Caki2 (cell line): ENCODE measurements at places on chromosomes 2 and 18. TPM values are rescaled to one million over a fixed set of nuclear protein-coding genes. Genes with fewer than 3 reads are reported as not detected.

GRCh38 chr2:194486326-194486725 lies 1170.7 kb upstream of the SLC39A10 start:
- DNase-seq, result no peak

Gene HAAO
- not detected in 2 replicates for total RNA-seq

GRCh38 chr2:238461051-238461450 lies 34.3 kb downstream of the ASB1 start:
- no peak for DNase-seq

GRCh38 chr2:63786471-63786870 lies 55.2 kb upstream of the UGP2 start:
- DNase-seq, result no peak

Gene FEV
- not detected in 2 replicates for total RNA-seq

Gene KHK
- total RNA-seq, result 3.2 and 4.8 TPM in 2 replicates

GRCh38 chr18:68797871-68798270 lies at the start of gene CCDC102B:
Gene CCDC102B, plus strand, starts transcription at chr18:68798080. Its CDS starts 38,684 bp downstream, at chr18:68836764.
- DNase-seq, result no peak

DNA sequence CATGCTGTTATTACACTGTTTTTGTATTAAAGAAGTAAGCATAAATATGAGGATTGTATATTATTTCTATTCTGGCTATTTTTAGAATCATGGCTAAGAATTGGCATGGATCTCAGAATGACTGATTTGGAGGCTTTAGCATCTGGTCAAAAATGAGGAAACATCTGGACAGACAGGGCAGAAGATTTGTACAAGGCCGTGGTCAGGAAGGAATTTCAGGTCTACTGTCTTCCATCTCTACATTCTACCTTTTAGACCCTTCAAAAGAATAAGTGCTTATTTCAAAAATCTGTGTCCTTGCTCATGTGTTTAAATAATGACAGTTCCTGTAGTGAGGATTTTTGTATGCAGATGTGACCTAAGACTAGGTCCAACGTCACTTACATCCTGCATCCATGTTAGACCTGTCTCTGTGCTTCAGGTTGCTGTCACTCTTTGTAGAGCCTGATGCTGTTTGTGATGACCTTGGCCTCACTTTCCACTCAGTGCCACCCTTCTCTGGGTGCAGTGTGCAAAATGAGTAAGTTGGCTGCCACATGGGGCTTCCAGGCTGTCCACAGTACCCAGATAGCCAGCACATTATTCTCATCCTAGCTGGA lies 54.7 kb upstream of the B3GNT2 start:
- no peak for DNase-seq

DNA sequence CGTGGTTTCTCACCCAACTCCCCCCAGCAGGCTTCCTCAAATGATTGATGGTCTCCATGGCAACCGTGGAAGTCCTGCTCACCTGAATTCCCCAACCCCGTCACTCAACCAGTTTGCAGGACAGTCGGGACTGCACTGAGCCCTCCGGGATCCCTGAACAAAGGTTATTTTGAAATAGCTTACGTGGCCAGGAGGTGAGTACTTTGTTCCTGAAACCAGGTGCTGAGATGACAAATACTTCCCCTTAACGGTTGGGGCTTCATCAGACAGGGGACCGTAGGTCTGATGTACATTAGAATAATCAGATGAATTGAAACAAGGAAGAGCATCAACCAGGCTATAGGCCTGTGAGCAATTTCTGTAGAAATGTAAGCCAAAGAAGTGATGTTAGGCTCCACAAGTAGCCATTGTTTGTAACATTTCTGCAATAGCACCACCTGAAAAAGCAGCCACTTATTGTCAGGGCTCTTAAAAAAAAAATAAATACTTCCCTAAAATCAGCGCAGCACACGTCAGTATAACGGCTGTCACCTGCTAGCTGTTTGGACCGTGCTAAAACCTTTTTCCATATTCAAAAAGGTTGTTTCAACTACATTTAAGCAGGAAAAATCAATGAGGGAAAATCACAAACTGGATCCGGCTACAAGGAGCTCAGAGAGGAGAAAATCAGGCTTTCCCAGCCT lies 206.4 kb upstream of the ID2 start:
- DNase-seq, result no peak

DNA sequence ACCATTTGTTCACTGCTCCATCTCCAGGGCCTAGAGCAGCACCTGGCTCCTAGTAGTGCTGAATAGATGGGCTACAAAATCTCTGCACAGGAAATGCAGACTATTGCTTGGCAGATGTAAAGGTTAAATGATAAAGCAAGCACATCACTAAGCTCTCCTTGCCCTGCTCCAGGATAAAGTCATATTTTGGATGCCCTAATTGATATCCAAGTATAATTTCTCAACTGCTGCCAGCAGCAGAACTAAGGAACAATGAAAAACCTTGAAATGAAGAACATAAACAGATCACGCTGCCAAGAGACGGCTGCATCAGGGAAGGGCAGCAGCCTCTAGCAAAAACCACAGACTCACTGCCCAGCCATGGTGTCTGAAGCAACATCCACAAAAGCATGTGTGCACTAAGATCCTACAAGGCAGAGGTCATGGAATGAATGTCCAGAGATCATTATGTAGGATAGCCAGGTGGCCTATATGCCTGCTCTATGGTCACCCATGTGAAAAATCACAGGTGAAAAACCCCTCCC lies 134.7 kb downstream of the TMEM163 start:
- no peak for DNase-seq

DNA sequence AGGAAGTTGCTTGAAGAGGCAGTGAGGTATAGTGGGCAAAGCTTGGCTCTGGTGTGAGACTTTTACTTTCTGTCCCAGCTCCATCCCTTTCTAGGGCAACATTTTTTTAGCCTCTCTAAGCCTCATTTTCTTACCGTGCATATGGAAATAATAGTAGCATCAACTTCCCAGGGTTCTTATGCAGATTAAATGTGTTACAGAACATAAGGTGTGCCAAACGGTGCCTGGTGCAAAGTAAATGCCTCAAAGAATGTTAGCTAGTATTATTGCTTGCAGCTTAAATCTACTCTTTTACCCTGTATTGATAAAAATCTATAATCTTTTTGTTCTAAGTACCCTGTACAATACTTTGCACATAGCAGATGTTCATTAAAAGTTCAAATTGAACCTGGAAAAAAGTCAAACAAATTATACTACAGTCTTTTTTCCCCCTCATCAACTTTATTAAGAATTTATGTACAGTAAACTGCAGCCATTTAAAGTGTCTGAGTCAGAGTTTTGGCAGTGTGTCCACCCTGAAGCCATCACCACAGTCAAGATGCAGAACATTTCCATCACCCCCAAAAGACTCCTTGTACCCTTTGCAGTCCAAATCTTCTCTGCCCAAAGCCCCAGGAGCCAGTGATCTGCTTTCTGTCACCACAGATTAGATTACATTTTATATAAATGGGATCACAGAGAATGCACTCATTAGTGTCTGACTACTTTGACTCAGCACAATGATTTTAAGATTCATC lies 10.6 kb downstream of the MAPRE2 start:
- DNase-seq, result no peak

GRCh38 chr2:191571163-191571769 lies 106.7 kb upstream of the NABP1 start:
- peak; percentile 72 for DNase-seq

Gene VIT
- 0.98 TPM in 1 of 2 replicates, not detected in the other for total RNA-seq

- no peak for DNase-seq
Observed at GRCh38 chr18:43588838-43589237, 311.5 kb upstream of the SYT4 start.

DNA sequence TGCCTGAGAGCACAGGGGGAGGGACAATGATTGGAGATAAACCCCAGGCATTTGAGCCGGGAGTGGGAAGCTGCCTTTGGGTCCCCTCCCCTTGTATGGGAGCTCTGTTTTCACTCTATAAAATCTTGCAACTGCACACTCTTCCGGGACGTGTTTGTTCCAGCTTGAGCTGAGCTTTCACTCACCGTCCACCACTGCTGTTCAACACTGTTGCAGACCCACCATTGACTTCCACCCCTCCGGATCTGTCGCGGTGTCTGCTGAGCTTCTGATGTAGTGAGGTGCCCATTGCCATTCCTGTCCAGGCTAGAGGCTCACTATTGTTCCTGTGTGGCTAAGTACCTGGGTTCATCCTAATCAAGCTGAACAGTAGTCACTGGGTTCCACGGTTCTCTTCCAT lies 231.6 kb upstream of the CWC22 start:
- no peak for DNase-seq

Gene SCYGR6
- total RNA-seq, result not detected in 2 replicates

DNA sequence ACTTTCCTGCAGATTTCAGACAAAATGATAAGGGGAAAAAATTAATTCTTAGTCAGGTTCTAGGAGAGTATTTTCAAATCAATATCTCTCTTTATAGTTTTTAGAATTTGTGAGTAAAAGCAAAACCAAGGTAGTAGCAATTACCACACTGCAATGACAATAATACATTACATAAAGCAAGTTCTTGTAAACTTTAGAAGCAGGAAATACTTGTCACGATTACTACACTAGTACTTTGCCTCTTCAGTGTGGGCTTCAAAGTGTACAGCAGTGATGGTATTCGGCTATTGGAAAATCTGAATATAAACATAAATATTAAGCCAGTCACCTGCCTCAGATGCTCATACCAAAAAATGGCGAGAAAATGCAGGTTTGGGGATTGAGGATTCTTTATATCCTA lies 81.0 kb downstream of the ALPK2 start:
- no peak for DNase-seq

GRCh38 chr2:2707206-2707991 lies 376.3 kb upstream of the MYT1L start:
- no peak for DNase-seq

Gene POTEJ
- total RNA-seq, result not detected in 2 replicates

Gene NPPC
- not detected in 2 replicates for total RNA-seq

DNA sequence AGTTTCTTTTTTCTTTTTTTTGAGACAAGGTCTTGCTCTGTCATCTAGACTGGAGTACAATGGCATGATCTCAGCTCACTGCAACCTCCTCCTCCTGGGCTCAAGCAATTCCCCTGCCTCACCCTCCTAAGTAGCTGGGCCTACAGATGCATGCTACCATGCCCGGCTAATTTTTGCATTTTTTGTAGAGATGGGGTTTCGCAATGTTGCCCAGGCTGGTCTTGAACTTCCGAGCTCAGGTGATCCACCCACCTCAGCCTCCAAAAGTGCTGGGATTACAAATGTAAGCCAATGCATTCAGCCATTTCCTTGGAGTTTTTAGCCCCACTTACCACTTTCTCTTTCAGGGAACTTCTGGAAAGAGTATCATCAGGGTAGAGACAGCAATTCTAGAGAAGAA lies 153.3 kb upstream of the THSD7B start:
- no peak for DNase-seq

- DNase-seq, result no peak
Observed at GRCh38 chr2:180175736-180176135, 168.6 kb upstream of the CWC22 start.

GRCh38 chr2:70716131-70716743 lies 51.8 kb downstream of the ADD2 start:
- no peak for DNase-seq

Gene EML6
- total RNA-seq, result not detected in 2 replicates

- no peak for DNase-seq
Observed at GRCh38 chr18:26021061-26021754, 69.2 kb downstream of the SS18 start.

GRCh38 chr2:65799141-65799854 lies 366.9 kb upstream of the SPRED2 start:
- no peak for DNase-seq

- DNase-seq, result no peak
Observed at GRCh38 chr2:7758073-7758759, 841.0 kb downstream of the RNF144A start.

DNA sequence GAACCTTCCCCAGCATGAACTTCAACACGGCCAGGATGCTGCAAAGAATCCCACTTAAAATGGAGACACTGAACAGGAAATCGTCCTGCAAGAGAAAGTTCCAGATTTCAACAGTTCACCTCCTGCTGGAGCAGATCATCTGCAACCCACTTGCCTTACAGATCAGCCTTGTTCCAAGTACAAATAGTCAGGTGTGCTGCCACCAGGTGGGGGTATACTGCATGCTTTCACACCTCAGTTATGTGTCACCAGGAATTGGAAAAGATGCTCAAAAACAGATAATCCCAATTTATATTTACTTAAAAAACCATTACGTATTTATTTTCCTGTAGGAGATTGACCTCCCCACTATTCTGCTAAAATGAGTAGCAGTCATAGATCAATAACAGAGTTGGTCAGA lies 212.3 kb downstream of the MGAT5 start:
- DNase-seq, result no peak

Gene ERFE
- 39.5 and 53.4 TPM in 2 replicates for total RNA-seq

GRCh38 chr2:66169076-66169475 lies 265.8 kb upstream of the MEIS1 start:
- DNase-seq, result no peak

Gene IL18RAP
- total RNA-seq, result not detected in 2 replicates

GRCh38 chr2:62578803-62579640 lies 73.0 kb upstream of the TMEM17 start:
- peak; percentile 90 for DNase-seq

Gene LIPT1
- 15.7 and 25.2 TPM in 2 replicates for total RNA-seq

- no peak for DNase-seq
Observed at GRCh38 chr18:62979900-62980299, 264.6 kb downstream of the PHLPP1 start.
